ENCODE measurements at places on chromosomes 6 and 20.

DNA sequence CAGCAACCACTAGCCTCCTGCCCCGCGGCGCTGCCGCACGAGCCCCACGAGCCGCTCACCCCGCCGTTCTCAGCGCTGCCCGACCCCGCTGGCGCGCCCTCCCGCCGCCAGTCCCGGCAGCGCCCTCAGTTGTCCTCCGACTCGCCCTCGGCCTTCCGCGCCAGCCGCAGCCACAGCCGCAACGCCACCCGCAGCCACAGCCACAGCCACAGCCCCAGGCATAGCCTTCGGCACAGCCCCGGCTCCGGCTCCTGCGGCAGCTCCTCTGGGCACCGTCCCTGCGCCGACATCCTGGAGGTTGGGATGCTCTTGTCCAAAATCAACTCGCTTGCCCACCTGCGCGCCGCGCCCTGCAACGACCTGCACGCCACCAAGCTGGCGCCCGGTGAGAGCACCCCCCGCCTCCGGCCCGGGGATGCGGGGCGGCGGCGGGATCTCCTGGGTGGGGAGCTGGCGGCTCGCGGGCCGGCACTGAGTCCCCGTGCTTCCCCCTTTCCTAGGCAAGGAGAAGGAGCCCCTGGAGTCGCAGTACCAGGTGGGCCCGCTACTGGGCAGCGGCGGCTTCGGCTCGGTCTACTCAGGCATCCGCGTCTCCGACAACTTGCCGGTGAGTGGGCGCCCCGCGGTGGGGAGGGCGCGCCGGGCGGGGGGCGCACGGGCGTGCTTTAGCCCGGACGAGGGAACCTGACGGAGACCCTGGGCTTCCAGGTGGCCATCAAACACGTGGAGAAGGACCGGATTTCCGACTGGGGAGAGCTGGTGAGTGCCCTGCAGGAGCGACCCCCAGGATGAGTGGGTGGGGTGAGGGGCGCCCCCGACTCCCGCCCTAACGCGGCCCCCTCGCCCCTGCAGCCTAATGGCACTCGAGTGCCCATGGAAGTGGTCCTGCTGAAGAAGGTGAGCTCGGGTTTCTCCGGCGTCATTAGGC, 585 bp downstream of the PIM1 start:
- peak; percentile 59 for DNase-seq

- DNase-seq: no peak
Observed at GRCh38 chr20:23257106-23257761, 93.4 kb upstream of the NXT1 start.

DNA sequence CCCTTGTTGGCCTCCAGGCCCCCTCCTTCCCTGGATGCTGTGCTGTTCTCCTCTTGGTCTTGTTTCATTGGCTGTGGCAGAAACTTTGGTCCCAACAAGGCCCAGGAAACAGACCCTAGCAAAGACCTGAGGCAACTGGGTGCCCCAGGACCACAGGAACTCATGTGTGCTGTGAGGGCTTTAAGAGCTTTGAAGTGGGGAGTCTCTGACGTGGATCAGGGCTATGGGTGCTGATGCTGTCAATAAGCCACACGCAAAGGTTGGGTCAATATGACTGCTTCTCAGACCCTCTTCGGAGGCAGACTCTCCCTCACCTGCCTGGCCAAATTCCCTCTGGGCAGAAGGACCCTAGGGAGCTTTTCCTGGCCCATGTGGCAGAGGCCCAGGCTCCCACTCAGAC, 91.5 kb upstream of the MLN start:
- no peak for DNase-seq

DNA sequence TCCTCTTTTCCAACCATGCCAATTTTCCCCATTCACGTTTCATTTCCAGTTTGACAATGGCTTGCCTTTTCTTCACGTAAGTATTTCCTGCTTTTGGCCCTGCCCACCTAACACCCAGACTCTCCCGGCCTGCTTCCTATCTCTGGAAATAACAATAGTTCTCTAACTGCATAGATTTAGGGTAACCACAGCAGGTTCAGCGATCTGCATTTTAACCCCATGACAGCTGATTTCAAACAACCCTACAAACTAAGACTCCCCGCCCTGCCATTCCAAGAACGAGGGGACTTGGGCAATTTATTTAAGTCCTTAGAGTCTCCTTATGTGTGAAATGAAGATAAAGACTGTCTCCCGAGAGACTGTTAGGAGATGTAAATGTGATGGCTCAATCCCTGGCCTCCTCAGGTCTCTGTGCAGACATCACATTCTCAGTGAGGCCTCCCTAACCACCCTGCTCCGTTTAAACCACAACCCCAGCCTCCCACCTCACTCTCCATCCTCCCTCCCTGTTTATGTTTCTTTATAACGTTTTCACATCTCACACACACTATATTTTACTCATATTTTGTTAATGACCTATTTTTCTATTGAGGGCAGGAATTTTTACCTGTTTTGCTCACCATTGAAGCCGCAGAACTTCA, 134.8 kb downstream of the GJA10 start:
- no peak for DNase-seq

DNA sequence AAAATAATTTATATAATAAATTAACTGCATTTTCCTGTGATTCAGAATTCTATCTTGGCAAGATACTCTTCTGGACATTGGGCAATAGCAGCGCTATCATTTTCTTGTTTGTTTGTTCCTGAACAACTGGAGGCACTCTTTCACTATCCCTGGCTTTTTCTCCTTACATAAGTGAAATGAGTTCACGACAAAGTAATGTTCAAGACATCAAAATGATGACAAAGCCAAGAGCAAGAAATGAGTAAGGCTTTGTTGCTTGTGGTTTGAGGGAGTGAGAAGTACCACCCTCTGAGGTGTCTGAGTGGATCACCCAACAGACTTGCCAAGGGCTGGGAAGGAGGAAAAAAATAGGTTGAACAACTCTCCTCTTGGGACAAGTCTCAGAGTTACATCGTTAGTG, 466.6 kb upstream of the JAG1 start:
- DNase-seq: no peak

DNA sequence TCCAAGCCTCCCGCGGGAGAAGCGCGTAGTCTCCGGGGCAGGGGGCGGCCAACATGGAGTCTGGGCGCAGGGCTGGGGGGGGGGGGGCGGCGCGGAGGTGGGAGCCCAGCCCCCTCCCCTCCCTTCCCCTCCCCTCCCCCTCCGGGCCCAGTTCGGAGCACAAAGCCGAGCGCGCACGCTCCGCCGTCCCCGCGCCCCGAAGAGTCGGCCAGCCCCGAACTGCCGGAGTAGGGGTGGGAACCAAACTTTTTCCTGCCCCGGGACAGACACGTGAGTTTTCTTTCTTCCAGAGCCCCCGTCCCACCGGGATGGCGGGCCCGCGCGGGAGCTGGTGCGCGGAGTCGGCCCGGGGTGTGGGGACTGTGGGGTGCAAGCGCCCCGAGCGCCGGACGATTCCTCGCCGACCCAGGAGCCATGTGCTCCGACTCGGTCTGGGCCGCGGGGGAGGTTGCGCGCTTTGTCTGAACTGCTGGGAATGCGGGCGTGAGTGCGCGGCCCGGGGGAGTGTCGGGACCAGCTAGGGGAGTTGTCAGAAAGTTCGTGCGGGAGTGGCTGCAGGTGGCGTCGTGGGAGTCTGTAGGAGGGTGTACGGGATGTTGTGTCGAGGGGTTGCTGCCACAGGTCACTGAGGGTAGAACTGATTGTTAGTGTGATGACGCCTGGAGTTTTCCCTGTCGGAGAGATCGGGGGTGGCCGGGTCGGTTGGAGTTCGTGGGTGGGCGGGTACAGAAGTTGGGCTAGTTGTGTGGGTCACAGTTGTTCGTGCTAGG, 1.2 kb downstream of the TGIF2 start:
- no peak for DNase-seq

- peak; percentile 16 for DNase-seq
Observed at GRCh38 chr6:90222724-90223198, 73.9 kb downstream of the BACH2 start.

- DNase-seq: peak; percentile 45
Observed at GRCh38 chr20:62651285-62652021, 9.2 kb downstream of the SLCO4A1 start.

DNA sequence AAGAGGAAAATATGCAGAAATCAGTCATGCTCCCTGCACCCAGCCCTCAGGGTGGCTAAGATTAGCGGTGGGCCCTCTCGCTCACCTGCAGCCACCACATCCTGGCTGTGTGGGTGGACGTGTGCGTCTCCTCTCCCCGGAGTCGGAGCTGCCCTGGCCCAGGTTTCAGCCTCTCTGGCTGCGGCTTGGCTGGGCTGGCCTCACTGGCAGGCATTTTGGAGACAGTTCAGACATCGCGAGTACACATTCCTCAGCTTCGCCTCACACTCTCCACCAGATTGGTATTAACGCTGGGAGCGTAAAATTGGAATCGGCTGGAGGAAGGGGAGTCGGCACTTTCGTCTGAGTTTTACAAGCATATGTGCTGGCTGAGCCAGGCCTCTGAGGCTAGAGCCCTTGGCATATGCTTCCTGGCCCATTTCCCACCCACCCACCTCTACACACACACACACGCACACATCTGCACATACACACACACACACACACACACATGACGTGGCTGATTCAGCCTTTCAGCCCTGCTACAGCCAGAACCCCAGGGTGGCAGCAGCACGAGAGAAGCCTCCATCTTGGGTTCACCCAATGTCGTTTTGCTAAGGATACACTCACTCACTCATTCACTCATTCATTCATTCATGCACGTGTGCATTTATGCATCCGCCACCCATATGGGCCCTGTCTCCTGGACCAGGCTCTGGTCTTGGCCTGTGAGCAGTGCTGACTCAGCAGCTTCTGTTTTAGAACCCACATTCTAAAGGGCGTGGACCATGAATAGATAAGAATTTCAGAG, 42.9 kb downstream of the BCAS4 start:
- DNase-seq: peak; percentile 68

DNA sequence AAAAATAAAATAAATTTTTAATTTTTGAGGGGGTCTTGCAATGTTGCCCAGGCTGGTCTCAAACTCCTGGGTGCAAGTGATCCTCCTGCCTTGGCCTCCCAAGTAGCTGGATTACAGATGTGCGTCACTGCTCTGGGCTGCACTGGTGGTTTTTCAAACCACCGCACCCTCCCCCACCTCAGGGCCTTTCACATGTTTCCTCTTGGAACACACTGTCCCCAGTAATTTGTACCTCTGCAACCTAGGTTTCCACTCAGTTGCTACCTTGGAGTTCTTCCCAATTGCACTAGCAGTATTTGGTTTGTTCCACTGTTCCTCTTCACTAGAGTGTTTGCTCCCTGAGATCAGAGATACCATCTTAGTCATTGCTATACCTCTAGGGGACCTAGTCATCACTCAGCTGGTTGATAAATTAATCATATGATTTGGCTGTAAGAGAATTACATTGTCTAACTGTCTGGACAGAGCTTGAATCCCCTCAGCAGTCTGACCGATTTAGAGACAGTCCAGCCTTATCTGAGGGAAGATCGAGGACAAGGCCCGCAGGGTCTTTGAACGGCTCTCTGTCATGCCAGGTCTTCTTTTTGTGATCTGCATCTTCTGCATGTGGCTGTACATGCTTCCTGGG, 32.0 kb downstream of the CEP43 start:
- no peak for DNase-seq

GRCh38 chr20:53226826-53227225, 254.7 kb downstream of the TSHZ2 start:
- no peak for DNase-seq

- DNase-seq: peak; percentile 35
Observed at GRCh38 chr6:17600527-17601385, 654 bp downstream of the FAM8A1 start.

- no peak for DNase-seq
Observed at GRCh38 chr6:15780437-15780836, 117.6 kb upstream of the DTNBP1 start.

GRCh38 chr20:32315399-32315798, 37.9 kb downstream of the KIF3B start:
- DNase-seq: no peak

DNA sequence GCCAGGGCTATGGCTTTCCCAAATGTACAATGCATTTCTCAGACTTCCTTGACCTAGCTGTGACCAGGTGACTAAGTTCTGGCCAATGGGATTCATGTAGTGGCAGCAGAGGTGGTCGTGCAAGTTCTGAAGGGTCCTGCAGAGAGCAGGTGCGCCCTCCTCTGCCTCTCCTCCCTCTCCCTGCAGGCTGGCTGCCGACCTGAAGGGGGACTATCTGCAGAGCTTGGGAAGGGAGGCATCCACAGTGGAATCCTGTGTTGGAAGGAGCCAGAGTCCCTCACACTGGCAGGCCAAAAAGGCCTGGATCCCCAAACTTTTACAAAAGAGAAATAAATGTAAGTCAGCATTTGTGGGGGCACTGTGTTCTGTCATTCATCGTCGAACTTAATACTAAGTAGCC, 66.6 kb downstream of the CDH26 start:
- no peak for DNase-seq

- peak; percentile 86 for DNase-seq
Observed at GRCh38 chr6:81752084-81752920, at the start of gene TENT5A. Gene TENT5A (minus strand): TSS chr6:81752681. CDS start chr6:81752141, 540 bp downstream.

DNA sequence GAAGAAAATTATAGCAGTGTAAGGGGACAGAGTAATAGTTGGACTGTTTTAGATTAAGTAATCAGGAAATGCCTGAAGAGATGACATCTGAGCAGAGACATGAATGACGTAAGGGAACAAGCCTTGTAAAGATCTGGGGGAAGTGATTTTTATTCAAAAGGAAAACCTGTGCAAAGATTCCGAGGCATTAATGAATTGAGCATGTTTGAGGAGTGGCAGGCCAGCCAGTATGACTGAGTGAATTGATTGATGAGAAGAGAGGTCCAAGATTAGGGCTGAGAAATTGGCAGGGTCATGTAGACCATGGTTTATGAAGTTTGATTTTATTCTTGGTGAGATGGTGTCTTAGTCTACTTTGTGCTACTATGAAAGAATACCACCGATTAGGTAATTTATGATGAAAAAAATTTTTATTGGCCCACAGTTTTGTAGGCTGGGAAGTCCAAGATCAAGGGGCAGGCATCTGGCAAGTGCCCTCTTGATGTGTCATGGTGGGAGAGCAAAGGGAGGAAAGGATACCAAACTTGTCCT, 95.1 kb downstream of the LIN28B start:
- DNase-seq: no peak

DNA sequence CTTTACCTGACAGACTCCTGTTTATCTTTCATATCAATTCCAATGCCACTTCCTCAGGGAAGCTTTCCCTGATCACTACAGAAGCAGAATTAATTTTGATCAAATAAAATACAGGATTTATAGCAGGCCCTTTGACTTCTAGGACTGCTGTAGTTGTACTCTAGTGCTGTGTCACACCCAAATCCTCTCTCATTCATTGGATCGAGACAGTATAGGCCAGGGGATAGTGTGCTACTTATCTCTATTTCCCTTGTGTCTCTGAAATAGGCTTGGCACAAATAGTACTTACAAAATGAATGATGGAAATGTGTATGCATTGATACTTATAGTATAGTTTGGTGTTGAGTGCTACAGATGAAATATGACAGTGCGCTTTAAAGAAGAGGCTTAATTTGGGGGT, 19.8 kb downstream of the RALY start:
- DNase-seq: peak; percentile 59

GRCh38 chr6:108767418-108768165, 80.6 kb upstream of the ARMC2 start:
- no peak for DNase-seq

Measured in hematopoietic multipotent progenitor cell treated with erythropoietin and hydrocortisone succinate and interleukin-3 and kit ligand, for 15 days (in vitro differentiated cells).